RPMI8226 (cell line): ENCODE measurements at places on chromosomes 11 and 22.

DNA sequence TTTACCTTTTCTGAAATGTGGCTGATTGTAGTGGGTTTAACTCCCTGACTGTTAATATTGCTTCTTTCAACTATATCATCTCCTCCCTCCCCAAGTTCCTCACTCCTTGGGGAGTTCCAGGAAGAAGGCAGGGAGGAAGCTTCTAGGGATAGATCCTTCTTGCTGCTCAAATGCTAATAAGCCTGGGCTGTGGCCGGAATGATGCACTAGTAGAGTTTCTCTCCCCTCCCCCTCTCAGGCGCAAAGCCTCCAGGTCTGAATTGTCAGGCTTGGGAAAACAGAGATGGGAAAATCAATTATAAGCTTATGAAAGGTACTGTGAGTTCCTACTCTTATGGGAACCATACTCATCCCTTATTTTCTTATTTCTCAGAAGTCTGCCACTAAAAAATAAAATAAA, 30.8 kb downstream of the FEZ1 start:
- no peak for DNase-seq

- no peak for DNase-seq
Observed at GRCh38 chr11:109512680-109513079, 90.7 kb downstream of the C11orf87 start.

DNA sequence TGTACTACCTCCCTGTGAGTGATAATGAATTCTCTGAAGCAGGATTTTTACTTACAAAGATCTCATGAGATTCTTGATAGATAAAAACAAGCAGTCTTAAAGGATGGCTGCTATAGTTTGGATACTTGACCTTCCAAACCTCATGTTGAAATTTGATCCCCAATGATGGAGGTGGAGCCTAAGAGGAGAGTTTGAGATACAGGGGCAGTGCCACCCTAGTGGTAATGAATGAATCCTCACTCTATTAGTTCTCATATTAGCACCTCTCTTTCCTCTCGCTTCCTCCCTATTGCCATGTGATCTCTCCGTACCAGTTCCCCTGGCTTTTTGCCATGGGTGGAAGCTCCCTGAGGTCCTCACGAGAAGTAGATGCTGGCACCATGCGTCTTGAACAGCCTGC, 37.9 kb upstream of the OR8B8 start:
- no peak for DNase-seq

DNA sequence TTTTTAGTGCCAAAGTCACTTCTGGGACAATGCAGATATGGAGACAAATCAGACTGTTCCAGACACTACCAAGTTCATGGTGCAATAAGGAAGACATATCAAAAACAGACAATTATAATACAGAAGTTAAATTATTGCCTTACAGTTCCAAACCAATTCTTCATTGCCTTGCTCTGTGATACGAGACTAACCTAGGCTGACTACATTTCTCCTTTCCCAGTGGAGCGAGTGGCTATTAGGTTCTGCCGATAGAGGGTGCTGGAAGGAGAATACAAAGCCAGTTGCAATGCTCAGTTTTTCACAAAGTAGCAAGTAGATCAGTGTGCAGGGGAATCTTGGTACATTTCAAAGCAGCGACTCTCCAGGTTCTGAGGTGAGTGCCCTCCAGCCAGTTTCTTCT, 67.8 kb downstream of the FAM168A start:
- DNase-seq, result peak; percentile 33

GRCh38 chr11:69821511-69822040, 2.4 kb upstream of the FGF3 start:
- peak; percentile 44 for DNase-seq

DNA sequence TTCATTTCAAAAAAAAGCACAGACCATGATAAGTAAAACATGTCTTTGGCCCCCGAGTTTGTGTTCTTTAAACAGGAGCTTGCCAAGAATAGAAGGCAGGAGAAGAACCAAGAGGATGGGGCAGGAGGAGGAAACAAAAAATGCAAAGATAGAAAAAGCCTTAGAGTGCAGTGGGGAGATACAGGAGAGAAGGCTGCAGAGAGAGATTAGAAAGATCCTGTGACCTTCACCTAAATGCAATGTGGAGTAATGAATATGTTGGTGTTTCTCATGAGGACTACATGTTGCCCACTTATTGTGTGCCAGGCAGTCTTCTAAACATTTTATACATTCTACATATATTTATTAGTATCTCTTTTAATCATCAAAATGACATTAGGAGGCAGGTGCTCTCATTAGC, 2.3 kb upstream of the APLNR start:
- DNase-seq, result no peak

DNA sequence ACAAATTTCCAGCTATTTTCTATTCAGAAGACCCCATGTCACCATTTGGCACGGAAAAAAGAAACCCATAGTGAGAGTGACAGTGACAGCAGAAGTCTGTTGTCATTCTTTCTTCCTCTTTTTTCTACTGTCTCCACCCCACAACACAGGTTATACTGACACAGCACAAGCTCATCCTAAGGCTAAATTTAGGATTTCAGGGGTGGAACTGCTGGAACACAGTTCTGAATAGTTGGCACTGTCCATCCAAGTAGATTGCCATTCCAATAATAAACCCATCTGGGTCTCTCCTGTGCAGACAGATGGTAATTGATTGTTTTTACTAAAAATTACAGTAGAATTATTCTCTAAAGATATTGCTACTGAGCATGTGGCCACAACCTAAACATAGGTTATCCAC, 95.2 kb upstream of the C11orf87 start:
- no peak for DNase-seq

- DNase-seq, result no peak
Observed at GRCh38 chr11:125117429-125117828, 6.0 kb upstream of the TMEM218 start.

DNA sequence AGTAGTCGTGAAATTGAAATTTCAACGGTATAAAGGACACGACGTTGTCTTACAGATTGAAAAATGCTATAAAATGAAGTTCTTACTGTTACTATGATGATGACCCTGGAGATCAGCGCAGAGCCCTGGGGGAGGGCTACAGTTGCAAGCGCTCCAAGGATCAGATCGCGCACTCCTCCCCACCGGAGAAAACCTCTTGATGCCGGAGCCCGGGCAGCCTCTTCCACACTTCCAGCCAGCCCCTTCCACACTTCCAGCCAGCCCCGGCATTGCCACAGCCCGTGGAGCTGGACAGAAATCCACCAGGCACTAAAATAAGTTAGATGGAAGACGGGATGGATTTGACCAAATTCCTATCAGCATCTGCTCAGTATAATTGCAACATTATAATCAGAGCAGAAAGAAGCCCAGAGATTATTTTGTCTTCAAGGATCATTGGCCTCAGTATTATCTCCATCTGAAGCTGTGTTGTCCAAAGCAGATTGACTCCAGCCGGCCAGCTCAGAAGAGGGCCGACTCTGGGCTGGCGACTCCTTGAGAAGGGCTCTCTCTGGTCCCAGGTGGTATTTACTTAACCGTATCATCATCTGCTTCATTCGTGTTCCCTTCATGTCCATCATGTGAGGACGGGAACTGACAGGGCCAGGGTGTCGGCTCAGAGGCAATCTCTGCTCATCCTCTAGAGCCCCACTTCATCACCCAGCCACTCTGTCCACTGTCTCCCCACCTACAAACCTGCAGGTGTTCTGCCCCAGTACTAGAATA, 777 bp upstream of the MICAL3 start:
- no peak for DNase-seq
